ENCODE measurements at places on chromosomes 1 and 21.

DNA sequence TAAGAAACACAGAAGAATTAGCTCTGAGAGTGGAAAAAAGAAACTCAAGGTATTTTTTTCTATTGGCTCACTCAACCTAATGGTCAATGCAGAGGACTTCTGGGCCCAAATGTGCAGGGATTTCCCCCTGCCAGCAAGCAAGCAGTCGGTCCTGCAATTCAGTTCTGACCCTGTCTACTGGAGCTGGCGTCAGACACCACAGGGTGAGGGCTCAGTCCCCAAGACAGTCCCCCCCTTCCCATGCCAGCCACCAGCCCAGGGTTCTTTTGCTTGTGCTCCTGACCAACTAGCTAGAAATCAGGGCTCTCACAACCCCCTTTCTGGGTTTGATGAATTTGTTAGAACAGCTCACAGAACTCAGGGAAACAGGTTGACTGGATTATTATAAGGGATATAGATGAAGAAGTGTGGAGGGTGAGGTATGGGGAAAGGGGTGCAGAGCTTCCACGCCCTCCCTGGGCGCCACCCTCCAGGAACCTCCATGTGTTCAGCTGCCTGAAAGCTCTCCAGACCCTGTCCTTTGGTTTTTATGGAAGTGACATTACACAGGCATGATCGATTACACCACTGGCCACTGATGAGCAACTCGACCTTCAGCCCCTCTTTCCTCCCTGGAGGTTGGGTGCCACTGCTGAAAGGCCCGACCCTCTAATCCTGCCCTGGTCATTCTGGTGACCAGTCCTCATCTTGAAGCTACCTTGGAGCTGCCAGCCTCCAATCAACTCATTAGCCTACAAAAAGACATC, 22.5 kb upstream of the PWP2 start:
- DNase-seq = no peak

DNA sequence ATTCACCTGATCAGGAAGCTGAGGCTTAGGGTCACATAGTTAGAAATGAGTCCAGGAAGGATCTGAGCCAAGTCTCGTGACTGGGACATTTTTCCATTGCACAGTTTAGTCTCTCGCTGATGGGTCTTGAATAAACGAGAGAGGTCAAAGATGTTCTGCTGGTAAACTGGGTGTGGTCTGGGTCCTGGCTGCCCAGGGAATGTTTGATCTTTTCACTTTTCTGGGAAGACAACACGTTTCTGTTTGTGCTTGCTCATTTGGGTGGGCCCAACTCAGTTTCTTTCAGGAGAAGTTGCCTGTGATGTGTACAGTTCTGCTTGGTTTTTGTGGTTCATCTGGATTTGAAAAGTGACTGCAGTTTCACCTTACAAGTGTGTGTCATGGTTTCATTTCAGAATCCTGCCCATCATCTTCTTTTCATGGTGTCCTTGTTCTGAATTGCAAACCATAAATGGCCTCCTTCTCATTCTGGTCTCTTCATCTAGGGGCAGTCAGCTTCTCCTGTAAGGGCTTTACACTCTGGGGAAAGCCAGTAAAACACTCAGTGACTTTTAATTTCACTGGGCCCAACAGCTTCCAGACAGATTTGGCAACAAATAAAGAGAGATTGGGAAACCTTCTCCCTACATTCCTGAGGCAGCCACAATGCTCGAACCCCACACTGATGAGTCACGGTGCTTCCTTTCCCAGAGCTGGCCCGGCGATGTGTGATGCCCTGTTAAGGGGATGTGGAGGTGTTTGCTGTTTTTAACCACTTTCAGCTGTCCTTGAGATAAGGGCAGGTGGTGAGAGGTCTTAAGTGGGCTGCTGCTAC, 7.2 kb upstream of the TACSTD2 start:
- no peak for DNase-seq

GRCh38 chr21:26461500-26461899, 111.6 kb downstream of the CYYR1 start:
- DNase-seq = no peak

DNA sequence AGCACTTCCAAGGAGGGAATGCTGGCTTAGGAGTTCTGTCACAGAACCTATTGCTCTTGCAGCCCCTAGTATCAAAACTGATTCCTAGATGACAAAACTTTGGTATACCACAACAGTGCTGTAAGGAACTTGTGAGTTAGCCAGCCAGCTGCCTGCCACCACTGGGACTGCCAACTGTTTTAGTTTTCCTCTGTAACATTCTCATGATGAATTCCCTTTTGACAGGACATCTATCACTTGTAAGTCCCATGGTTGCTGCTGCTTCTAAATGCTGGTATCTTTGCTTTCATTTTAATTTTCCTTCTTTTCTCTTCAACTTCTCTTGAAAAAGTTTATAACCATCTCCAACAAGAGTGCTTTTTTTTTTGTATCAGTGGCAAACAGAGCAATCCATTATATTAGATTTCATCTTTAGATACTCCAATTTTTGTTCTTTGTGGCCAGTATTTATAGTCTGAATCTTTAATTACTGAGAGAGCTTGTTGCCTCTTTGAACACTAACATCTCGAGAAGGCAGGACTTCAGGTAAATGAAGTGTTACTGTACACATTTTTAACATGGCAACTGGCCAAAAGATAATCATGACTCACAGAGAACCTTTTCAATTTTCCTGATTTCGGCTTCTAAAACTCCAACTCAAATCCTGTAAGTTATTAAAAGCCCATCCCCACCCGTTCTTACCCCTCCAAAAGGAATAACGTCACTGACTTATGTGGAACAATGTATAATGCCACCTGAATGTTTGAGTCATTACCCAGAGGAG, 19.8 kb downstream of the DBT start:
- no peak for DNase-seq

GRCh38 chr1:156644640-156645039, 2.7 kb downstream of the BCAN start:
- no peak for DNase-seq

DNA sequence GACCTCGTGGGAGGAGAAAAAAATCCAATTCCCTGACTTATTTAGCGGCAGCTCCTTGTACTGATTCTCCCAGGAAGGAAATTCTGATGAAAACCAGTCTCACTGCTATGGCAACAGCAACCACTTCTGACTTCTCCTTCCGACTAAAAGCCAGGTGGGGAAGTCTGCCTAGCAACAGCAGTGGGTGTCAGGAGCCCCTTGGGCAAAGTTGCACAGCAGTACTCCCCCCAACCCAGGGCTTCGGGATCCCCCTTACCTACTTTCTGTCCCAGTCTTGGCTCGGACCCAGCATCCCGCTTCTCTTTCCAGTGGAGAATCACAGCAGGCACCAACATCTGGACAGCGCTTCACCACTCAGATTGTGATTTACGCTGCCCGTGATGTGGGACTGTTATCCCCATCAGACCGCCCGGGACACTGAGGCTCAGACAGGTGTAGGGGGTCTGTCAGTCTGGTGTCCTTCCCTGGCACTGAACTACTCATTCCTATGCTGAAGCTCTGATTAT, 24.6 kb downstream of the NKAIN1 start:
- no peak for DNase-seq

DNA sequence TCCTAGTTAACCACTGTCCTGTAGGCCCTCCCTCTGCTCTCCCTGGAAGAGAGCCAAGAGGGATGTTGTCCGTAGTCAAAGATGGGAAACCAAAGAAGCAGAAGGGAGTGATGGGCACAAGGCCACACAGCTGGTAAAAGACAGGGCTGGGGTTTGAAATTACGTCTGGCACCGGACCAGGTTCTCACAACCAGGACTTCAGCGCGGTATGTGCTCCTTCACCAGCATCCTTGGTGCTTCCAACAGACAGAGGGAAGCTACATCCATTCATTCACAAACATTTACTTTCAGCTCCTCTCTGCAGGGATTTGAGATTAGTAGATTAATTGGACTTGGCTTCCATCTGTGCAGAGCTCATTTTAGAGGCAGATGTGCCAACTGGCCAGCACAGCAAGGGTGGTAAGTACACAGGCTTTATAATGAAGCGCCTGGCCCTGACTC, 191.2 kb downstream of the TRABD2B start:
- DNase-seq = no peak

GRCh38 chr1:3012456-3013291, 8.6 kb upstream of the ACTRT2 start:
- DNase-seq = peak; percentile 61

GRCh38 chr21:42492201-42492600, 3.8 kb downstream of the RSPH1 start:
- no peak for DNase-seq

- DNase-seq = no peak
Observed at GRCh38 chr1:226002667-226003501, 3.7 kb upstream of the SDE2 start.

DNA sequence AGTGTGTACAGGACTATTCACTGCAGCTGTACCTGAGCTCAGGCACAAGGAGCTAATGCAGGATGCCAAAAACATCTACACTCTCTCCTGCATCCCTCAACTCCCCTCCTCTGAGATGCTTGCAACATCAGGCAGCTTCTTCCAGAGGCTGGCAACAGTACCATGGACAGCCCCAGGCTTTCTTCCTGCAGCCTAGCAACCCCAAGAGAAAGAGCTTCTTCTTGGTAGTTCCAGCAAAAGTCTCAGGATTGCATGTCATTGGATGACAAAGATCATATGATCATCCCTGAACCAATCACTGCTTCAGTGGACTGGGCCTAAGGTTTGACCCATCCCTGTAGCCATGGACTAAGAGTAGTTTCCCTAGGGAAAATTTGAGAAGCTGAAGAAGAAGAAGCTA, 46.7 kb downstream of the CAMK2N1 start:
- DNase-seq = no peak

DNA sequence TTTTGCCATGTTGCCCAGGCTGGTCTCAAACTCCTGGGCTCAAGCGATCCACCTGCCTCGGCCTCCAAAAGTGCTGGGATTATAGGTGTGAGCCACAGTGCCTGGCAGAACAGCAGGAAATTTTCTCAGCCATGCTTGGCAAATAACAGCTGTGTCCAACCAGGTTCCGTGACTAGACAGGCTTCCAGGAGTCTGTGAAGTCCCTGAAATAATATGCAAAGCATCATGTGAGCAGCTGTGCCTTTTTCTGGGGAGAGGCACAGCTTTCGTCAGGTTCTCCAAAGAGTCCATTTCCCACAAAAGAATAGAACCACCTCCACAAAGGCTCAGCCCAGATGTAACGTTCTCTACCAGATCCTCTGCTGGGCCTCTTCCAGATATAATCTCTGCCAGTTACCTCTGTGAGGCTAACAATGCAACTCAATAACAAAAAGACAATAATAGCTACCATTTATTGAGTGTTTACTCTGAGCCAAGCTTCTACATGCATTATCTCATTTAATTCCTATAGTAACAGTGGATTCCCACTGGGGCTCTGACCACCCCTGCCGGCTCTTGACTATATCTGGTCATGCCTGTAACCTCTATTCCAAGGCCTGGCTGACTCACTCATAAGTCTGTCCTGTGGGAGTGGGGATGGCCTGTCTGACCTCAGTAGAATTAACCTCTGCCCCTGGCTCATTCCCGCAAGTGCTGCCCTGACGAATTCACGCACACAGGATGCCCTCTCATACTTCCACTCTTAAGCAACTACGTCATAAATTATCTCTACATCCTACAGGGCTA, 4.0 kb upstream of the NKAIN1 start:
- DNase-seq = no peak

GRCh38 chr1:119870917-119871596, 25.3 kb downstream of the ADAM30 start:
- DNase-seq = peak; percentile 18

DNA sequence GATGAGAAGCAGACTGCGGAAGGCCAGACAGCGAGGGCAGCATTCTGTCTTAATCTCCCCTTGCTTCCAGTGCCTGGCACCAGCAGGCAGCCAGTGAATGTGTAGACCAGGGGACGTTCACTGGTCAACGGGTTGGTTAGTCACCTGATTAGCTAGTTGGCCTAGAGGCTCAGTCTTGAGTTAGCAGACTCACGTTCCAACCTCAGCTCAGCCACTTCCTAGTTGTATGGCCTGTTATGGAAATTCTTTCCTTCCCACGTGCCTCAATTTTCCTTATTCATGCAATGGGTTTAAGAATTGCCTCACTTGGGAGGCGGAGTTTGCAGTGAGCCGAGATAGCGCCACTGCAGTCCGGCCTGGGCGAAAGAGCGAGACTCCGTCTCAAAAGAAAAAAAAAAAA, 249.6 kb upstream of the TMEM51 start:
- DNase-seq = no peak

GRCh38 chr1:33045246-33045645, 8.6 kb upstream of the AK2 start:
- DNase-seq = no peak

DNA sequence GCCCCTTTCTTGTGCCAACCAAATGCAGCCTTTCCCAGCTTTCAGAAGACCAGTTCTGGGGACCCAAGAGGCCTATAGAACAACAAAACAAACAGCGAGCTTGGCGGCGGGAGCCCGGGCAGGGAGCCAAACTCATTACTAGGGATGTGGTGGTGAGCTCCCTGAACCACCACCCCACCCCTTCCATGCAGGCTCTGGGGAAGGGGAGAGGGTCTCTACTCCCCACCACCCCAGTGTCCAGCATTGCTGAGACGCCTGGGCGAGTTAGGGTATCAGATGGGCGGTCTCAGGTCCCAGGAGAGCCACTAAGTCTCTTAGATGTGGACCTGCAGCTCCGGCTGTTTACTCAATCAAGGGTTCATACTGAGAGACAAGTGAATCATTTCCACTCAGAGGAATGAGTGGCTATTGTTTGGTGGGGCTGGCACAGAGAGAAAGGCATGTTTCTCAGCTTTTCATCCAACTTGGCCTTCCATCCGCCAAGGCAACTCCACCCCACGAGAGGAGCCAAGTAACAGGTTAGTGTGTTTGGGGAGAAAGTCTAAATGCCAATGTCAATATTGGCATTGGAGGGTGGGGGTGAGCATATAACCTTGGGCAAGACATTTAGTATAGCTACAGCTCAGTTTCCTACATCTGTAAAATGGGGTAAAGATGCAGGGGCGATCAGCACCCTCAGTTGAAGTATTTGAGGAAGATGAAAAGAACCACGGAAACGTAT, 40.9 kb downstream of the PLXNA2 start:
- no peak for DNase-seq

DNA sequence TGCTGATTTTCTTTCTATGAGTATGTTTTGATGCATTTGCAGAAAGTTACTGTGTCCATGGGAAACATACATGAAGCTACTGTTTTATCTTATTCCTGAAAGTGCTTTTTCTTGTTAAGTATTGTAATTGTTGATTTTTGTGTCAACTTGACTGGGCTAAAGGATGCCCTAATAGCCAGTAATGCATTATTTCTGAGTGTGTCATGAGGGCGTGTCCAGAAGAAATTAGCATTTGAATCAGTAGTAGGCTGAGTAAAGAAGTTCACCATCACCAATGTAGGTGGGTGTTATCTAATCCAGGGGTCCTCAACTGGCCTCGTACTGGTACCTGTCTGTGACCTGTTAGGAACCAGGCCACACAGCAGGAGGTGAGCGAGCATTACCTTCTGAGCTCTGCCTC, 760.2 kb downstream of the PLA2G4A start:
- no peak for DNase-seq

- DNase-seq = no peak
Observed at GRCh38 chr1:178877896-178878295, 7.0 kb upstream of the ANGPTL1 start.

GRCh38 chr1:56469640-56470371, 109.6 kb downstream of the PLPP3 start:
- no peak for DNase-seq

- DNase-seq = no peak
Observed at GRCh38 chr1:74396933-74397332, 115.5 kb downstream of the LRRC53 start.

All from GM19239 (cell line).